ENCODE measurements at places on chromosomes 11 and 22. TPM values are rescaled to one million over a fixed set of nuclear protein-coding genes. Genes with fewer than 3 reads are reported as not detected.

The HTR3A gene
- not detected for total RNA-seq

The LINC01488 gene
- total RNA-seq = not detected

The P2RY2 gene
- 0.08 TPM for total RNA-seq

The FGF19 gene
- not detected for total RNA-seq

The DHCR7 gene
- total RNA-seq = 159 TPM

The KCNJ4 gene
- total RNA-seq = not detected

The GNAZ gene
- 0.52 TPM for total RNA-seq

Measured in epithelial cell of alveolus of lung (primary cell).